AG04450 (cell line): ENCODE measurements at places on chromosomes 6 and 20. TPM values are rescaled to one million over a fixed set of nuclear protein-coding genes. Genes with fewer than 3 reads are reported as not detected.
A peak's percentile ranks its signal among the peaks of the same experiment; 100 is the strongest.

DNA sequence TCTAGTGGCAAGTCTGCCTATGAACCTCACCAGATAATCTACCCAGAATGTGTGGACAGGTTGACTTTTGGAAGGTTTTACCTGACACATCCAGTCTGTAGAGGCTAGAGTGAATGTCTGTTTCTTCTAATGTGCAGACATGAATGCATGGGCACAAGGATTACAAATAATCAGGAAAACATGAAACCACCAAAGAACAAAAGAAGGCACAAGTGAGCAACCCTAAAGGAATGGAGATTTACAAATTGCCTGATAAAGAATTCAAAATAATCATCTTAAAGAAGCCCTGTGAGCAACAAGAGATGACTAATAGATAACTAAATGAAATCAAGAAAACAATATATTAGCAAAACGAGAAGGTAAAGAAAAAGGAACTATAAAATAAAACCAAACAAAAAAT lies 876.1 kb upstream of the ADGRB3 start:
- DNase-seq: no peak

GRCh38 chr6:142746524-142746923 lies 198.5 kb downstream of the HIVEP2 start:
- DNase-seq: no peak

DNA sequence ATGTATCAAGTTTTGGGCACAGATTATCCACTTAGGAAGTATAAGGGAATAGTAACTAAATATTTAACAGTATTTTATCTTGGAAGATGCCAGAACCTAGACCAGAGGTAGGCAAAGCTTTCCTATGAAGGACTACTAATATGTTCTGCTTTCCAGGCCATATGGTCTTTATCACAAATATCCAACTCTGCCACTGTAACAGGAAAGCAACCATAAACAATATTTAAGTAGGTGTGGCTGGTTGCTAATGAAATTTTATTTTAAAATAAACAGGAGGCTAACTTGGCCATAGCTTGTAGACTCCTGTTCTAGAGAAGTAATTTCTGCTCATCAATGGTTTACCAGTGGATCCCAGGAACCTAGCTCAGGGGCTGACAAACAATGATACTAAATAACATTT lies 39.4 kb downstream of the NOL7 start:
- DNase-seq: no peak

The ERVFRD-1 gene
- not detected in 2 replicates for polyA plus RNA-seq

The SLPI gene
- polyA plus RNA-seq: not detected in 2 replicates

The TTBK1 gene
- polyA plus RNA-seq: not detected in 2 replicates

GRCh38 chr6:33147807-33148666 lies 44.2 kb downstream of the COL11A2 start:
- peak; percentile 32 for DNase-seq

DNA sequence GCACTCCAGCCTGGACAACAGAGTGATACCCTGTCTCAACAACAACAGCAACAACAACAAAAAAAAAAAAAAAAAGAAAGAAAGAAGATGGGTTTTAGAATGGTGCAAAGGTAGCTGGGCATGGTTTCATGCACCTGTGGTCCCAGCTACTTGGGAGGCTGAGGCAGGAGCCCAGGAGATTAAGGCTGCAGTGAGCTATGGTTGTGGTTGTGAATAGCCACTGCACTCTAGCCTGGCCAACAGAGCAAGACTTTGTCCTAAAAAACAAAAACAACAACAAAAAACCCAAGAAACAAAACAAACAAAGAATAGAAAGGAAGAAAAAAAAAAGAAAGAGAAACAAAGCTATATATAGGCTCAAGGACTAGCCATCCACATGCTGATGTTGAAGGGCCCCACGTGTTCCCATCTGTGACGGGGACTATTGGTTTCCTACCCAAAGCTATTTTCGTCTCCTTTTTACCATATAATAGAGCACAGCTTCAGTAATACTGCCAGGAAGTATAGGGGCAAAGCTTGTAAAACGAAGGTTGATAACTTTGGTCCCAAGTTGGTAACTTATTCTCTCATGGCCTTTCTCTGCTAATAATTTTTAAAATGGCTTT lies 7.9 kb upstream of the EEF1E1 start:
- DNase-seq: no peak

GRCh38 chr6:134921721-134922261 lies 28.1 kb downstream of the ALDH8A1 start:
- DNase-seq: no peak

- DNase-seq: no peak
Observed at GRCh38 chr6:53928641-53929040, 133.8 kb downstream of the LRRC1 start.

DNA sequence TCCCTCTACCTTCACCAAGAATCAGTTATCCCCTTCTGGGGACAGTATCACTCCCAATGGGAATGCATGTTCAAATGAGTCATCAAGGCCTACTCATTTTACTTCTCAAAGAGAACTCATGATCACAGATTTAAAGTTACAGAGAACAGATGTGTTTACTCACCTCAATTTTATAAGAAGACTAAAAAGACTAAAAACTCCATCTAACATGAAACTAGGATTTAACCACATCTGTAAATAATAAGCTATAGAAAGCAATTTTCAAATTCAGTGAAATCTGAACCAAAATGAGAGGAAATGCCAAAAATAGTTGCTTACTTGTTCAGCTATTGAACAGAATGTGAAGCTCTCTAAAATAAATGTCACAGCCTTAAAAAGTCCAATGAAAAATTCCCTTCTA lies 300.1 kb upstream of the KCNQ5 start:
- peak; percentile 20 for DNase-seq
